ENCODE measurements at places on chromosomes 16 and 17.

DNA sequence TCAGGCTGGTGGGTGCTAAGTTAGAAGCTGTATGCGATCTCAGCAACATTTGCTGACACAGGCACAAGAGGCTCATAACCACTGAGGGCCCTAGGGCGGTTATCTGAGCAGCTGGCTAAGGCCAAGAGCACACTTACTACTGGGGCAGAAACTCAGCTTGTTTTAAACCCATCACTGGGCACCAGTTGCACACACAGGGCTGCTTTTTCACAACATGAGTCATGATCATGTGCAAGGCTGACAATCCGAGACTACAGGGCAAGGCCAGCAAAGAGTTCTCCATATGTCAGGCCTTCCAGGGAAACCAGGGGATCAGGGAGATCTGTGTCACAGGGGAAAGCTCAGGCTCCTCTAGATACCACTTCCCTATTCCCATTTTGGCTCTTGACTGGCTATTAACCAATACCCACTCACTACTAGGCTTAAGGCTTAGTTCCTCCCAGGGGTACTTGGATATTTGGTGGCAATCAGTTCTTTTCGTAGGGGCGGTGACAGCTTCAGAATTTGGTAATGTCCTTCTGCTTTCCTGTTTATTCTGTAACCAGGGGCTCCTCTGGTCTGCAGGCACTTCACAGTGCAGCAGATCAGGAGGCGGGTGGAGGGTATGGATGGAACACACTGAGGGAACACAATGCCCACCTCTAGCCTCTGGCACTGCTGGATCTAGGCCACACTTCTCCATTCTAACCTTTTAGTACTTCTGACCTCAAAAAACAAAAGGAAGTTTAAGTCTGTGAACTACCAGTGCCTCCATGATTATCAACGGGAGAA, 44.9 kb upstream of the ERN1 start:
- no peak for DNase-seq

- DNase-seq: no peak
Measured at GRCh38 chr16:68274441-68274840, 10.1 kb downstream of the SLC7A6 start.

DNA sequence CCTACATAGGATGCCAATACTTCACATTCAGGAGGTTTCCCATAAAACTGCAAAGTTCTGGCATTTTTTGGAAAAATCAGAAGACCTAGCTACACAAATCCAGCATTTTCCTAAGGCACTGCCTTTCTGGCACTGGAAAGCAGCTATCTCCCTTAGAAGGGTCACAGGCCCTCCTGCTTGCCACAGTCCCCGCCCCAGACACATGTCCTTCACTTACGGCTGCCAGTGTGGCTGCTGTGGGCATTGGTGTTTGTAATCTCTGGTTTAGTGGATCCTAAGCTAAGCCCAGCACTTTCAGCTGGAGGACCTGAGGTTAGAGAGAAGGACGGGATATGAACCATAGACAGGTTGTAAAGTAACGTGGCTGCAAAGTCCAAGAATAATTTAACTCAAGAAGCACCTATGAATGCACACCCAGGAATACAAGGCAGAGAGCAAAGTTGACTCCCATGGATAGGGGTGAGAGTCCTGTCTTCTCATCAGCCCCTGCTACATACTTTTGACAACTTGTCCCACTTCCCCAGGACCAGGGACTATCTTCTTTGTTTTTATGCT, 100.0 kb downstream of the XYLT1 start:
- no peak for DNase-seq

- peak; percentile 91 for DNase-seq
Measured at GRCh38 chr17:40358323-40359038, 6.1 kb downstream of the GJD3 start.

- DNase-seq: no peak
Measured at GRCh38 chr16:77674888-77675287, 47.4 kb upstream of the NUDT7 start.

GRCh38 chr16:81189100-81189664, 49.3 kb upstream of the BCO1 start:
- DNase-seq: no peak

DNA sequence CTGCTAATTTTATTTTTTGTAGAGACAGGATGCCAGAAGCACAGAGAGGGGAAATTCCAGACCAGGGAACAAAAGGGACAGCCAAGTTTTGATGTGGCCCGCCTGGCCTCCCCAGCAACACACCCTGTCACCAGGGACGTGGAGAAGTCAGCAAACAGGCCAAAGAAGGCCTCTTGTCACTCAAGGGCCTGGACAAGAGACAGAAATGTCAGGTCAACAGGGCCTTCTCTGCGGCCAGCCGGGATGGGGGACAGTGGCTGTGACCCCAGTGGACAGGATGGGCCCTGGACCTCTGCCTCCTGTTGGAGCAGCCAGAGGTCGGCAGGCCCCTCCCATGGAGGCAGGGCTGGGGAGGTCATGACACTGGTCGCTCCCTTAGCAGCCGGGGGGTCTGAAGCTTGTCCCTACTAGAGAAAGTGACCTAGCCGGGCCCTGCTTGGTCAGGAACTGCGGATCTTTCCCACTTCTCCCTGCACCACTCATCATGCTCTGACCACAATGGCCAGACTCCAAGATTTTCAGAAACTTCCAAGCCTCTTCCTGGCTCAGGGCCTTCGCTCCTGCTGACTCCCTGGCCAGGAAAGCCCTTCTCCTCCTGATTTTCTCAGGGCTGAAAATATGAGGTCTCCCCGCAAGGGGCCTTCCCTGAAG, 9.2 kb upstream of the TVP23A start:
- DNase-seq: no peak

DNA sequence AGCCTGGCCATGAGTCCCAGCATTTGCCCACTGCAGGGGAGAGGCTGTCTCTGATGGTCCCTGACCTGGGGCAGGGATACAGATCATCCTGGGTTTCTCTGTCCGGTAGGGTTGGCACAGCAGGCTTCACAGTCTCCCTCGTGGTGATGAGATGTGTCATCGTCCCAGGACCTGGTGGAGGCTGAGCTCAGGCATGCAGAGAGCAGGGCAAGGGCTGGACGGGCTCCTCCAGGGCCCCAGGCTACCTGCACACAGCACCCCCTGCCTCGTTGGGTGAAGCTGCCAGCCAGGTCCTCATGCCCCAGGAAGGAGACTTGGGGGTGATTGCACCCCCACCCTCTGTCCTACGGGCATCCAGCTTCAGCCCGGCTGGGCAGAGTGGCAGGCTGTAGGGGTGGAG, 155.8 kb upstream of the GSE1 start:
- DNase-seq: no peak

DNA sequence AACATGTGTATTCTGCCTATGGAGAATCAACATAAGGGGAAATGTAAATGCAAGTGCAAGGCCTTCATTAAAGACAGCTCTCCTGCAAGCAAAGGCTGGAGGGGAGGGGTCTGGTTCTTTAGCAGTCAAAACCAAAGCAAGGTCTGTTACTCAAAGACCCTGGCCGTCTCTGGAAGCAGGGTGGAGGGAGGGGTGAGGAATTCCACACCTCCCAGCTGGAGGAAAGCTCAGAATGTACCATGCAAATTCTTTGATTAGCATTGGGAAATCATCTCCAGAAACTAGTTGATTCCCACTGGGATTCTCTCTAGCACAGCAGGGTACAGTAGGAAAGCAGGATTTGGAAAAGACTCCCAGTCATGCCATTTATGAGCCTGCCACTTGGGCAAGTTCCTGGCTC, 77.3 kb upstream of the ASIC2 start:
- DNase-seq: no peak

All from activated CD4-positive, alpha-beta T cell treated with anti-CD3 and anti-CD28 coated beads, Interleukin-2, Interleukin-4, amounts not matched to agents 100 ng/mL and 50 ng/mL, durations not matched to agents 16 hours and 8 hours (primary cell).